ENCODE measurements at places on chromosomes 12 and 14. TPM values are rescaled to one million over a fixed set of nuclear protein-coding genes. Genes with fewer than 3 reads are reported as not detected.

The C12orf54 gene
- not detected for total RNA-seq

The DAO gene
- total RNA-seq: not detected

The TBK1 gene
- 51.3 TPM for total RNA-seq

- H3K4me1 ChIP-seq: no peaks in the 10 kb centered on the region
- H3K4me3 ChIP-seq: peak overlapping the region; percentile 64
- H3K27me3 ChIP-seq: no peaks in the 10 kb centered on the region
- H3K36me3 ChIP-seq: peaks cover 8% of the 10 kb centered on the region
These were observed 1.3 kb upstream of the MDM2 start for GRCh38 chr12:68806488-68807237.

DNA sequence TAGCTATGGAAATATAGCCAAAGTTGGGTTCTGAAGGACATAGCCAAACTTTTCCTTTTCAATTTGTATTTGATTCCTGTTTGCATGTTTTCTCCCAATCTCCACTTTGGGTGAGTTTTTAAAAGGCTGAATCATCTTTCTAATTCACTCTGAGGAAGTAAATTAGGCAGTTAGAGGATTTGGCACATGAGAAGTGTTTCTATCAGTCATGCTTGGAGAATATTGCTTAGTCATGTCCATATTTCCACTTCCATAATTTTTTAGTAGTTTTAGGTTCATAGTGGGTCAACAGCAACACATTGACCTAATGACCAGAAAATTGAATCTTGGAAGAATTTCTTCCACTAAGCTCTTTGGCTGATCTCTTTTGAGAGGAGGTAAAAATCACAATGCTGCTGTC lies 21.8 kb downstream of the IRAK3 start:
- no peaks in the 10 kb centered on the region for H3K4me1 ChIP-seq
- DNase-seq: no peak
- no peaks in the 10 kb centered on the region for H3K27me3 ChIP-seq
- H3K27ac ChIP-seq: no peak overlapping the region
- no peak overlapping the region for H3K4me3 ChIP-seq

- H3K27ac ChIP-seq: no peak overlapping the region
- H3K27me3 ChIP-seq: no peaks in the 10 kb centered on the region
- H3K36me3 ChIP-seq: no peaks in the 10 kb centered on the region
- peaks cover 5% of the 10 kb centered on the region for H3K4me1 ChIP-seq
- DNase-seq: no peak
These were observed 91.6 kb downstream of the NTF3 start for GRCh38 chr12:5523396-5524115.

- no peak overlapping the region for H3K4me3 ChIP-seq
These were observed 46.1 kb downstream of the TMTC3 start for GRCh38 chr12:88188180-88188579.

DNA sequence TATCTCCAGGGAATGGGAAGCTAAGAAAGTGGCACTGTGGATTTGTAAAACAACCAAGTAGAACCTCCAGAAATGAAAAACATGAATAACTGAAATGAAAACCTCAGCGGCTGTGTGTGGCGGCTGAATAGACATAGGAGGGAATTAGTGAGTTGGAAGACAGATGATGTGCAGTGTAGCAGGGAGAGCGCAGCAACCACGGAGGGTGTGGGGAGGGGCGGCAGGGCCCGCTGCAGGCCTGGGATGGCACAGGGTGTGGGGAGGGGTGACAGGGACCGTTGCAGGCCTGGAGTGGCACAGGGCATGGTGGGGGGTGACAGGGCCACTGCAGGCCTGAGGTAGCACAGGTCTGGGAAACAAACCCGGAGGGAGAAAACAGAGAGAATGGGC lies 51.1 kb downstream of the BEGAIN start:
- H3K4me1 ChIP-seq: peaks cover 12% of the 10 kb centered on the region
- no peaks in the 10 kb centered on the region for H3K27me3 ChIP-seq
- no peak overlapping the region for H3K4me3 ChIP-seq
- H3K36me3 ChIP-seq: no peaks in the 10 kb centered on the region
- no peak for DNase-seq
- no peak overlapping the region for H3K27ac ChIP-seq

DNA sequence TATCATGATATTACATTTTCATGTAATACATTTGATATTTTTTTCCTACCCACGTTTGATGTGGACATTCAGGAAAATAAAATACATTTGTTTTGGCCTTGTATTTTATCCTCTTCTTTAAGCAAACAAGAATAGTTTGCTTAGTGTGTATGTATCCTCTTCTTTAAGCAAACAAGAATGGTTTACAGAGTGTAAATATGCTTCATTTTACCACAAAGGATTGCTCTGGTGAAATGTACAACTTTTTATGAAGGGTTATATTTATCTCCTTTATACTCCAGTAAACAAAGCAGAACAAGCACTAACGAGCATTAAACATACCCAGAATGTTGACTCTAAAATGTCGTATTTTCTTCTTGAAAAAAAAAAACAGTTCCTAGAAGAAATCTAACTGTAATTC lies 244.7 kb downstream of the KCNH5 start:
- H3K27me3 ChIP-seq: no peaks in the 10 kb centered on the region
- H3K36me3 ChIP-seq: no peaks in the 10 kb centered on the region
- DNase-seq: no peak

- no peak overlapping the region for H3K27ac ChIP-seq
- H3K27me3 ChIP-seq: no peaks in the 10 kb centered on the region
- no peak overlapping the region for H3K4me3 ChIP-seq
- no peaks in the 10 kb centered on the region for H3K36me3 ChIP-seq
- H3K4me1 ChIP-seq: no peaks in the 10 kb centered on the region
These were observed 48.6 kb upstream of the TMPO start for GRCh38 chr12:98466640-98467400.

- H3K27ac ChIP-seq: no peak overlapping the region
- no peak overlapping the region for H3K4me3 ChIP-seq
- H3K4me1 ChIP-seq: peaks cover 7% of the 10 kb centered on the region
- no peaks in the 10 kb centered on the region for H3K36me3 ChIP-seq
- no peaks in the 10 kb centered on the region for H3K27me3 ChIP-seq
These were observed 19.7 kb upstream of the IFT81 start for GRCh38 chr12:110104188-110105094.

- no peaks in the 10 kb centered on the region for H3K4me1 ChIP-seq
- H3K36me3 ChIP-seq: no peaks in the 10 kb centered on the region
- no peak for DNase-seq
These were observed 62.8 kb upstream of the ALG10B start for GRCh38 chr12:38253778-38254177.

All from neural progenitor cell (in vitro differentiated cells).